ENCODE measurements at places on chromosomes 12 and 14.

- no peak for DNase-seq
Measured at GRCh38 chr12:29710104-29710503, 73.6 kb downstream of the TMTC1 start.

- no peak for DNase-seq
Measured at GRCh38 chr14:30874120-30874998, at the start of gene COCH. TSS of gene COCH (plus strand) at chr14:30874559. CDS start at chr14:30874939, 380 bp downstream.

GRCh38 chr14:38646391-38646790 lies 390.5 kb upstream of the CLEC14A start:
- no peak for DNase-seq

- no peak for DNase-seq
Measured at GRCh38 chr12:7112041-7112440, 3.0 kb upstream of the C1RL start.

DNA sequence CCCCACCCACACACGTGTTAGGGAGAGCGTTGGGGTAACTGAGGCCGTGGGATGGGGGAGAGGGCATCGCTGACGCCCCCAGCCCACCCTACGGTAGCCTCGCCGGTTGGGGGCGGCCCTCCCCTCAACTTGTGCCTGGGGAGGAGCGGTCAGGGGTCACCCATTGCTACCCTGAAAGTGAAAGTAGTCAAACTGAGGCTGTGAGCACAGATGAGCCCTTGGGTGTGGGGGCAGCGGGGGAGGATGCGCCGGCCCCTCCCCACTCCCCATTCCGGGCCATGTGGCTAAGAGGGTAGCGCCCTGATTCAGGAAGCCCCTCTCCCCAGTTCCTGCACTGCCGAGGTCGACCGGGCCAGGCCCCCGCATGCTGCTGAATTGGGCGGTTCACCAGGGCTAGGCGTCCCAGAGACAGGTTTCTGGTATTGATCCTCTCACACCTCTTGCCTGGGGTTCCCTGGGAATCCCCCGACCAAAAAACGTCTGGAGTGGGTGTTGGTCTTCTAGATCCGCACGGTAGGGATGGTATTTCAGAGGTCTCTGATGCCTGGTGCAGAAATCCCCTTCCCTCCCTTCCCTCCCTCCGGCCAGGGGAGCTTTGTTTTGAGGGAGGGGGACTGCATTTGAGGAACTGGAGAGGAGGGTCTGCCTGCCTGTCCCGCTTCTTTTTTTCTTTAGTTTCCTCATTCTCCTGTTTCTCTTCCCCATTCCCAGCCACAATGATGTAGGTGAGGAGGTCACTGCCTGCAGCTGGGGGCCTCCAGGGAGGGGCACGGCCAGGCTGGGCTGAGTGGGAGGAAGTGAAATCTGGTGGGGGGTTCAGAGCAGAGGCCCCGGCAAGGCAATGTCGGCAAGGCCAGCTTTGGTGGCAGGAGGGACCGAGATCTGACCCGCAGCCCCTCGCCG lies 1.0 kb downstream of the SH2B3 start:
- no peak for DNase-seq

Data from SK-N-MC (cell line).